ENCODE measurements at places on chromosomes 1 and 21. TPM values are rescaled to one million over a fixed set of nuclear protein-coding genes. Genes with fewer than 3 reads are reported as not detected.
A peak's percentile ranks its signal among the peaks of the same experiment; 100 is the strongest.

DNA sequence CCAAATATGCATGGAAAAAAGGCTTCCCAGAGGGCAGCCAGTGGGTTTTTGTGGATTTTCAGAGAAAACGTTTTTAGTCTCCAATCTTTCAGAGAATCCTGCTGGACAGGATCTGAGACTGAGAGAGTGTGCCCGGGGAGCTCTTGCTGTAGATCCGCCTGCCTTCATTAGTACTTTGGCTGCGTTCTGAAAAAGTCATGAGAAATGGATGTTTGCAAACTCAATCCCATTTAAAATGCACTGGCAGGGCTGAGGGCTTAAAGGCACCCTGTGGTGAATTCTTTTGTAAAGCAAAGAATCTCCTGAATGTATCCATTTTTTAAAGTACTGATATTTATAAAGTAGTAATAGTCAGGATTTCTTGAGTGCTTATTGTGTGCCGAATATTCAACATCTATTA, 22.2 kb downstream of the FOXD2 start:
- DNase-seq: no peak

IQGAP3 gene
- total RNA-seq: not detected

PHGDH gene
- total RNA-seq: 1.2 TPM

BEST4 gene
- 1.4 TPM for total RNA-seq

GRCh38 chr1:108503062-108503733, 53.1 kb downstream of the NBPF6 start:
- no peak for DNase-seq

- DNase-seq: no peak
These were observed 2.4 kb downstream of the MAB21L3 start for GRCh38 chr1:116113615-116114014.

LYPD8 gene
- not detected for total RNA-seq

GRCh38 chr1:42674214-42674613, 8.0 kb upstream of the YBX1 start:
- no peak for DNase-seq

GRCh38 chr1:117117697-117118096, 3.9 kb downstream of the TRIM45 start:
- DNase-seq: no peak

GRCh38 chr1:159211331-159212136, 6.9 kb downstream of the ACKR1 start:
- DNase-seq: peak; percentile 35

COL9A2 gene
- total RNA-seq: 2.6 TPM

- DNase-seq: no peak
These were observed 112.7 kb downstream of the VPS13D start for GRCh38 chr1:12342401-12343003.

NBPF4 gene
- not detected for total RNA-seq

GRCh38 chr1:12067900-12068821, 5.1 kb downstream of the TNFRSF8 start:
- no peak for DNase-seq

DNA sequence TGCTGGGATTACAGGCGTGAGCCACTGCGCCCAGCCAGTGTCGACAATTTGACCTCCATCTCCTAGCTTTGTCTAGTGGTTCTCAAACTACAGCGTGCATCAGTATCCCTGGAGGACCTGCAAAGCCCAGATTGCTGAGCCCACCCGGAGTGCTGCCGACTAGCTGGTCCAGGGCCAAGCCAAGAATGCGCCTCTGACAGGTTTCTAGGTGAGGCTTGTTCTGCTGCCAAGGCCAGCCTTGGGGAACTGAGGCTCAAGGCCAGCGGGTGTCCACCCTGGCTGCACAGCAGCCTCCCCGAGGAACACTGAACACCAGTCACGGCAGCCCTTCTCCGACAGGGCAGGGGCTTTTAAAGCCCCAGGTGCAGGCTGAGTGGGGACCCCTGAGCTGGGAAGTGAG, 9.8 kb upstream of the PTTG1IP start:
- no peak for DNase-seq

- no peak for DNase-seq
These were observed 53.6 kb downstream of the FGGY start for GRCh38 chr1:59350521-59350920.

DNA sequence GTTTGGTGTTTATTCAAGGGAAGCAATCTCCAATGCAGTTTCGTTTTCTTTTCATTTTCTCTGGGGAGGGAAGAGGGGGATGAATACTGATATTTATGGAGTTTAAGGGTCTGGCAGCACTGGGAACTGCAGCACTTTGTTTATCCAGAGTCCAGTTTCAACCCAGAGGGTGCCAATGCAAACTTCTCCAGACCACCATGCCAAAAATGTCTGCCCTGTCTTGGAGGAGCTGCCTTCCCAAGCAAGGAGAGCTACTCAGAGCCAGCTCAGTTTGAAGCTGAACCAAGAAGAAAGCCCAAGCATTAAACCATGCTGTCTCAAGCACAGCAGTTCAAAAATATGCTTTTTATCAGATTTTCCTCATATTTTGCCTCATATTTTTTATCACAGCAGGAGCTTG, 589.7 kb downstream of the LMO4 start:
- DNase-seq: no peak

- no peak for DNase-seq
These were observed 13.2 kb upstream of the TUFT1 start for GRCh38 chr1:151526735-151527525.

DNA sequence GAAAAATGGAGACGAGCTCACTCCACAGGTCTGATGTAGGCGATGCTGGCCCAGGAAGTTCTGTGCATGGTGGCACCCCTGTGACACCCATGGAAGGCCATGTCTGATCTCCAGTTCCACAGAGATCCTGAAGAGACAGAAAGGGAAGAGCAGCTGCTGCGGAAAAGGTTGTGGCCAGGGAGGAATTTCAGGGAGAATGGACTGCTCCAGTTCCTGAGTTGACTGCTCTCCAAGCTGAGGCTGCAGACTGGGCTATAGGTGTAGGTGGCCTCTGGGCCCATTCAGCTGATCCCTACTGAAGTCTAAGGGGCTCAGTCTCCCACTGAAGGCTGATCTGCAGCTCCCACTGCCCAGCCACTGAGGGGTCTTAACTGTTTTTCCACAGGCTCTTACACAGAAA, 89.2 kb downstream of the ETS2 start:
- no peak for DNase-seq

IL10 gene
- 0.20 TPM for total RNA-seq

DNA sequence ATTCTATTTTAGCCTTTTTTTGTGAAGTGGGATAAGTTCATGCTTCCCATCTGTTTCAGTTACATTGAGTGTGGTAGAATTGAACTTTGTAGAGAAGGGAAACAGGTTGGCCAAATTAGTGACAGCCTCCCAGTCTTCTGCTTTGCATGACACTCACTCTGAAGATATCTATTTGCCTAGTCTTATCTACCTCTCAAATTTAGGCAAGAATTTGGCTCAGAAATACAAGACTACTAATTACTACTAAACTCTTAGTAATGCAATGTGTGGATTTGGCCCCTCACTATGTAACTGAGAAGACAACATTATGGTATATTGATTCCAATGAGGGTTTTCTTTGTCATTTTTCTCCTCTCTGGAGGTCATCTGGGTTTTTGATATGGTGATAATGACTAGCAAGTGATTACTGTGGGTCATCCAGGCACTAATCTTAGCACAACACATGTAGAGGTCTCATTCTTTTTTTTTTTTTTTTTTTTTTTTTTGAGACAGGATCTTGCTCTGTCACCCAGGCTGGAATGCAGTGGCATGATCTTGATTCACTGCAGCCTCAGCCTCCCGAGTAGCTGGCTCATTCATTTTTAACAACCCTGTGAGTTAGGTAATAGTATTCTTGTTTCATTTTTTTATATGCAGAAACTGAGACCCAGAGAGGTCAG, 6.3 kb downstream of the FAM20B start:
- no peak for DNase-seq

DNA sequence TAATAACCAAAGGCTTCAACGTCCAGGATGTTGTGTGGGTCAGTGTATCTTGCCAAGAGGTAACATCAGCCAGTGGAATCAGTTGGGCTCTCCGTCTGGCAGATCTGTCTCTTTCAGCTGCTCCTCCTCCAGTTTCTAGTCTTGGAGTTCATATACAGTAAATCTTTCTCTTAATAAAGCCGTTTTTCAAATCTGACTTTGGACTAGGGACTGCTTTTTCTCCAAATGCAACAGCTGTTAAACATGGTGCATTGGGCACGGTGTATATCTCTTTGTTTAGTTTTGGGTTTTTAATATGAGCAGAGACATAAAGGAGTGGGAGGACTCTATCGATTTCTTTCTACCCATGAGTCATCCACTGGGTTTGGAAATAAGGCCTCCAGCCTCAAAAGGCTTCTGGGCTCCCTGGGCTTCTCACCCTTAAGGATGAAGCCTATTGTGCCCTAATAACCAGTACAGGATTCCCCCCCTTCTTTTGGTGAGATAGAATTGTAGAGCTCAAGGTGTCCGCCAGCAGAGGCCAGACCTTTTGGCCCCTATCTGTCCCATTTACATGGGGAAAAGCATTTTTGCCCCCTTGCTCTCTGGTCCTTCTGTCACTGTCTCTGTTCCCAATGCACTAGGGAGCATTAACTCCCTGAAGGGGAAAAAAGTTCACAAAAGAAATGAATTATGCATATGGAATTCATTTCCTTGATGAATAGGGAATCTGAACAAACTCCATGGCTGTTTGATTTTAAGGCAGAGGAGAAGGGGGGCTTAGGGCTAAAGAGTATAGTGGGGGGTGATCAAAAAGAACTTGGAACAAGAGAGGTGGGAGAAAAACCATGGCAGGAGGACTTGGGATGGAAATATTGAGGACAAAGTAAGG, 86.0 kb downstream of the PBX1 start:
- no peak for DNase-seq

GRCh38 chr1:176032040-176032645, 174.9 kb downstream of the COP1 start:
- DNase-seq: no peak

- DNase-seq: no peak
These were observed 4.0 kb downstream of the HPCAL4 start for GRCh38 chr1:39687243-39687642.

DNA sequence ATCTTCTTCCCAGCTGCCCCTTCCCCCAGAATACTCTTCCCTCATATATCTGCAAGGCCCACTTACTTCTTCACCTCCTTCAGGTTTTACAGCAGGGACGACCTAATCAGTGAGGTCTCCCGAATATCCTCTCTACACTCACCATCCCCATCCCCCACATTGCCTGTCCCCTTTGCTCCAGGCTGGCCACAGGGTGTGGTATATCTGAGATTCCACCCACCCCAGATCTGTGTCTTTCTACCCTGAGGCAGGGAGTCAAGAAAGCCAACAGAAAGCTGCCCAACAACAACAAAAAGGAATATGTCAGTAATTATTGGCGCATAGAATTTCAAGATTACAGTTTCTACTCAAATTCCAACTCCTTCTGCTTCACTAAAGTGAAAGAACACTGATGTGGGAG, 30.0 kb upstream of the OPRD1 start:
- DNase-seq: no peak

DNA sequence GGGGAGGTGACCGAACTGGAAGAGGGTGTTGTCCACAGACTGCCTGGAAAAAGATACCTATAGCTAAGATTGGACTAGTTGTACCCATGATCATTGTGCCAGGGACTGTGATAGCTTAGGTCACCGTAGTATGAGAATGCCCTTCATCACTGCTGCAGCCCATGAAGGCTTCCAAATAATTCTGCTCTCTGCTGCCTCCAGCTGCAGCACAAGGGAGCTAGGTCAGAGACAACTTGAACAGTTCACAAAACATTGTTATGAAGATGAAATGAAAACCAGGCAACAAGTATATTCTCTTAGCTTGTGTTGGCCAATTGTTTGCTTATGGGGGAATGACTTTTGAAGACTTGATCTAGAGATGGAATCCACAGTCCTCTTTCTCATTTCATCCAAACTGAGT, 246.7 kb downstream of the MRPL39 start:
- no peak for DNase-seq

NES gene
- total RNA-seq: not detected

- DNase-seq: no peak
These were observed 10.0 kb upstream of the KCNAB2 start for GRCh38 chr1:6035719-6036118.

OR2AK2 gene
- not detected for total RNA-seq

DNA sequence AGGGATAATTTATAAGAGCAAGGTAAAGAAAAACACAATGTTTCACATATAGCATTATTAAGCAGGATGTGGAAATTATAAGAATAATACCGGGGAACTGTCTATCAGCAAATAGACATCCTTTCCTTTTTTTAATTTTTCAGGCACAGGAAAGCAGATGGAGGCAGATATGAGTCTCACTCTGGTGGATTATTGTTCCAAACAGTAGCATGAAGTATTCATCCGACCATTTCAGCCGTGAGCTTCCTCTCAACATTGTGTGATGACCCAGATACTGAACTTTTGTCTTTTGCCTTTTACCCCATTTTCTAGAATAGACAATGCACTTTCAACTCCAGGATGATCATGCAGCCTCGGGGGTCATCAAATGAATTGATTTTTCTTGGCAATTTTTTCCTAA, 599.8 kb downstream of the ADGRL2 start:
- no peak for DNase-seq

DNA sequence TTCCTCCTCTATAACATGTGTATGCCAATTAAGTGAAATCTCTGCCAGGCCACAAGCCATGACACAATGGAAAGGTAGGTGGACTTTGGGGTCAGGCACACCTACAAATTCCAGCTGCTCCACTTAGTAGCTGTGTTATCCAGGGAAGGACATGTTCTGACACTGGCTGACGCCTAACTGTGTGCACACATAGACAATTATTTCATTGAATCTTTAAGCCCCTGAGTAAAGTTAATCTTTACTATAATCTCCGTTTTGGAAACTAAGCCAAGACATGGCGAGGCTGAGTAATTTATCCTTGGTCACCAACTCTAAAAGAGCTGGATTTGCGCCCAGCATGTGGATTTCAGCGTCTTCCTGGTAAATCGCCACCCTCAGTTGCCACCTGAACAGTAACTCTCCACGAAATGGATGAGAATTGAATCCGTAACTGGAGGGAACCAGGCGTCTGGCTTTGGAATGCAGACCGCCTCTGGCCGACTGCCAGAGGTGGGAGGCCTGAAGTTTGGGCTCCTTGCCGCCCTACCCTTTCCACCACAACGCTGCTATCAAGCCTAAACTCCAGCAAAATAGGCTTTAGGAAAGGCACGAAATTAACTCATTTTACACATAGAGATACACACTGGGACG, 888 bp upstream of the SNRPE start:
- no peak for DNase-seq

- DNase-seq: no peak
These were observed 20.8 kb downstream of the FAM177B start for GRCh38 chr1:222757646-222758268.

- DNase-seq: no peak
These were observed 26.6 kb downstream of the TENT5C start for GRCh38 chr1:117632269-117633067.

- DNase-seq: no peak
These were observed 118.3 kb downstream of the OLFML2B start for GRCh38 chr1:161905269-161905884.

DNA sequence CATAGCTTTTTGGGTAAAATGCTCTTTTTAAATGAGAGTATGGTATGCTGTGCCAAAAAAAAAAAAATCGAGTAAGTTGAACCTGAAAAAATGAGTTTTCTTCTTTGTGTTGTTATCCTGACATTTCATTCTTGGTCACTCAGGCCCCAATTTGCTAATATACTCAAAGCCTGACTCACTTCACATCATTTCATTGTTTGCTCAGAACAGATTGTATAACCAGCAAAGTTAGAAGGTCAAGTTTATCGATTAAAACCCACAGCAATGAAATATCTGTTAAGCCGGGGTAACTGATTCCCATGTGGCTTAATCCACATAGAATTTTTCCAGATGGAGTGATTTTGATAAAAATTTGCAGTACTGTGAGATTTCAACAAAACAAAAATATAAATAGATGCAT, 363.7 kb downstream of the NEGR1 start:
- DNase-seq: no peak

GRCh38 chr1:221075911-221076310, 196.7 kb downstream of the HLX start:
- no peak for DNase-seq

PDPN gene
- total RNA-seq: not detected

All from T-helper 17 cell (primary cell).